ENCODE measurements at places on chromosomes 7 and 10.

- no peak for DNase-seq
Measured at GRCh38 chr7:134312717-134313116, 4.0 kb downstream of the SLC35B4 start.

GRCh38 chr10:2754943-2755342 lies 312.4 kb upstream of the PFKP start:
- no peak for DNase-seq

GRCh38 chr10:112831859-112832258 lies 118.2 kb upstream of the TCF7L2 start:
- no peak for DNase-seq

DNA sequence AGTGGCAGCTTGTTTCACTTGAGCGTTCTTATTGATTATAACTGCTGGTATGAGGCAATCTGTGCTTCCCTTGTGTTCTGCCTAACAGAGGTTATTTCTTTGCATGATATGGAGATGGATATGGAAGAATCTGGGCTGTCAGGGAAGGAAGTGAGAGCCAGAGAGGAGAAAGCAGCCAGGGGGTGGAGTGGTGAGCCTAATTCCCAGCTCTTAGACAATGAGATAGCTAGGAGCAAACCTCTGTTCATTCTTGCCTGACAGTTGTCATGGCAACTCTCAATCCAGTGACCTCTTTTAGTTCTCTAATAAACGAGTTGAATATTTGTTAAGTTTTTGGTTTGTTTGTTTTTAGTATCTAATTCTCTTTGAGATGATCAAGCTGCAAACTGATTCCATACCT lies 214.3 kb downstream of the NRG3 start:
- DNase-seq, result no peak

DNA sequence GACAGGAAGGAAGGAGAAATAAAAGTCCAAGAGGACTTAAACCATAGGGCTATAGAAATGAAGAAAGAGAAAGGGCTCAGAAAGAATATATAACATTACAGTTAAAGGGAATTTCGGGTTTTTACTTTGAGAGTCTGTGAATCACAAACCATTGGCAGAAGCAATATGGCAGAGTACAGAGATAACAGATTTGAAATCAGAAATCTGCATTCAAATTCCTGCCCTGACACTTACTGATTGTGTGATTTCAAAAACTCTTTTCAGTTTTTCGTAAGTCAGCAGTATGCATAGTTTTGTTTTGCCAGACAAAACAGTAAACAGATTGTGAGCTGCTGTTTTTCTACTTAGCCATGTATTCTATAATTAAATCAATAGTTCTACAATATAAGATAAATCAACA lies 8.2 kb downstream of the JMJD1C start:
- DNase-seq, result no peak

DNA sequence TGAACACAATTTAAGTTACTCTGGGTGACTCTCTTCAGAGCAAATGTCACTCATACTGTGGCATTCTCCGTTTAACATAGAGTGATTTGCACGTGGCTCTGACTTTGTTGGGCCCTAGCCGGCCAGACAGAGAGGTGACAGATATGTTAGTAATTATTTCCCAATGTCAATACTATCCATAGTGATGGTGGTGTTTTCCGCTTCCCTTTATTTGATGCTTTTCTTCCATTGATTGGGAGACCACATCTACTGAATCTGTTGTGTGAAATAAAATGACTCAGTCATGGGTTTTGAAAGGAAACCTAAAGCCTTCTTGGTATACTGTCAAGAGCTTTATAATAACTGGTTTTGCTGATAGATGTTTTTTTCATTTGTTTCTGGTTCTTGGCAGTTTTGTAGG lies 7.4 kb downstream of the AVL9 start:
- no peak for DNase-seq

All from stimulated activated CD8-positive, alpha-beta memory T cell treated with anti-CD3 and anti-CD28 coated beads, Interleukin-7, amount 100 ng/mL, for 1 hour (primary cell).